Activated CD4-positive, alpha-beta T cell treated with anti-CD3 and anti-CD28 coated beads, Interleukin-2, amount 10 ng/mL, durations not matched to agents 7 days and 5 days (primary cell): ENCODE measurements at places on chromosomes 5 and 9. TPM values are rescaled to one million over a fixed set of nuclear protein-coding genes. Genes with fewer than 3 reads are reported as not detected.

The OMD gene
- total RNA-seq, result not detected

The LRRC19 gene
- total RNA-seq, result not detected

The CDC20B gene
- total RNA-seq, result 0.12 TPM

The TMEM174 gene
- not detected for total RNA-seq

The RNF44 gene
- 137 TPM for total RNA-seq

GRCh38 chr9:112050544-112051475, 124.3 kb downstream of the SUSD1 start:
- no peak for DNase-seq

GRCh38 chr5:142906863-142907671, 136.9 kb downstream of the ARHGAP26 start:
- no peak for DNase-seq

- peak; percentile 21 for DNase-seq
Measured at GRCh38 chr9:22050924-22051323, 41.8 kb upstream of the CDKN2B start.

GRCh38 chr9:5976674-5977397, 38.6 kb downstream of the RANBP6 start:
- DNase-seq, result no peak

GRCh38 chr5:172168311-172168710, 19.7 kb downstream of the STK10 start:
- DNase-seq, result no peak

GRCh38 chr5:161387121-161387520, 159.4 kb downstream of the GABRB2 start:
- DNase-seq, result no peak

DNA sequence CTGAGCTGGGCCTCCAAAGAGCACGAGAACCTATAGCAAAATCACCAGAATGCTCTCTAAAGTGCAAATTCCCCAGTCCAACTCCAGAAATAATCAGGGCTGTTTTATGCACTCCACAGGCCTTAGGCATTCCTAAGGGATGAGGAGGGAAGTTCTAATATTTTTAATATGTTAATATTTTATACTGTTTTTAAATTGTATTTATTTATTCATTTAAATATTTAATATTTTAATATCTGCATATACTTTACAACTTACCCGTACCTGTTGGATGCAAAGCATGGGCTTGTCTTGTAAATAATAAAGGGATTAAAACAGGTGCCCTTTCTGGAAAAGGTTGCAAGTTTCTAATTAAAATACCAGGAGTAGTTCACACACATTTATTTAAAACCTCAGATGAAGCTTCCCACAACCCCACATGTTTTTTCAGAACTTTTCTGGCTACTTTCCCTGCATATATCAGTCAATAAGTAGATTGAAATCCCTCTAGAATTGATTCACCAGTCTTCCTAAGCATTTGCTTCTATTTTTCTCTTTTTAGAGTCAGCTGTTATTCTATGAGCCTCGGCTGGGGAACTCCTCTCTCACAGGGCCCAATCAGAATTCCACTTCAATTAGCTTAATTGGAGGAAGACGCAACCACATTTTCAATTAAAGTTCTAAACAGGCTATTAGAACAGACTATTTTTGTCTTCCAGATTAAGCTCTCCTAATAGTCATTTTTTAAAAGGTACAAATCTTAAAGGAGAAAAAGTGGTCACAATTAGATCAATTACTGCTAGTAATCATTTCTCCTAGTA, 140.8 kb downstream of the CDH6 start:
- DNase-seq, result no peak

GRCh38 chr5:55290991-55291390, 16.5 kb downstream of the DHX29 start:
- no peak for DNase-seq

DNA sequence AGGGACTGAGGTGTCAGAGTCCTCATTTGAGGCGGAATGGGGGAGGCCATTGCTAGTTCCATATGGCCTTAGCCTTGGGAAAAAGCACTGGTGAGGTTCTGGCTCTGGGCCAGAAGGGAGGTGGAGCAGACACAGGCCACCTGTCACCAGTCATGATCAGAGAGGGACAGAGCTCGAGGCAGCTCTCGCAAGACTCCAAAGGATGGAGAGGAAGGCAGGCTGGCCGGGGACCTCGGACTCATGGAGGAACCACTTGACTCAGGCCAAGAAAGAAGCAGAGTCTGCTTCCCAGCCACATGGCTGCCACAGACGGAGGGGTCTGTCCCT, 29.2 kb upstream of the NSMF start:
- DNase-seq, result no peak

- no peak for DNase-seq
Measured at GRCh38 chr9:36120705-36121104, 15.8 kb upstream of the GLIPR2 start.

GRCh38 chr9:95870906-95871305, 4.6 kb upstream of the ERCC6L2 start:
- no peak for DNase-seq

- no peak for DNase-seq
Measured at GRCh38 chr9:99158629-99159028, 53.7 kb downstream of the TGFBR1 start.

- no peak for DNase-seq
Measured at GRCh38 chr9:8613346-8613825, 813.8 kb upstream of the DMAC1 start.

- no peak for DNase-seq
Measured at GRCh38 chr5:112308608-112309007, 110.5 kb downstream of the EPB41L4A start.

DNA sequence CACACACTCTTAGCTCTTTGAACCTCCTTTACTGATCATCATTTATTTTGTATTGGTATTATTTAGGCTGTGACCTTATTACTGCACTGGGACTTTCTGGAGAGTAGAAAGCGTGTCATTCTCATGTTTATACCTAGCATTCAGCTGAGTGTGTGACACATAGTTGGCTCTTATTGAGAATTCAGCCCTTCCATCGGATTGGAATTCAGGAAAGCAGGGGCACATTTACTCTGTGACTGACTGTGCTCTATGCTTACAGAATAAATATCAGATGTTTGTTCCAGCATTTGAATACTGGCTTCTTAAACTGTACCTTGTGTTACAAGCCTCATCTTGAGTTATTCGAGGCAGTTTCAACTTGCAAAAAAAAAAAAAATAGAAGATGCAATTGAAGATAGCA, 360.9 kb upstream of the DAP start:
- no peak for DNase-seq

DNA sequence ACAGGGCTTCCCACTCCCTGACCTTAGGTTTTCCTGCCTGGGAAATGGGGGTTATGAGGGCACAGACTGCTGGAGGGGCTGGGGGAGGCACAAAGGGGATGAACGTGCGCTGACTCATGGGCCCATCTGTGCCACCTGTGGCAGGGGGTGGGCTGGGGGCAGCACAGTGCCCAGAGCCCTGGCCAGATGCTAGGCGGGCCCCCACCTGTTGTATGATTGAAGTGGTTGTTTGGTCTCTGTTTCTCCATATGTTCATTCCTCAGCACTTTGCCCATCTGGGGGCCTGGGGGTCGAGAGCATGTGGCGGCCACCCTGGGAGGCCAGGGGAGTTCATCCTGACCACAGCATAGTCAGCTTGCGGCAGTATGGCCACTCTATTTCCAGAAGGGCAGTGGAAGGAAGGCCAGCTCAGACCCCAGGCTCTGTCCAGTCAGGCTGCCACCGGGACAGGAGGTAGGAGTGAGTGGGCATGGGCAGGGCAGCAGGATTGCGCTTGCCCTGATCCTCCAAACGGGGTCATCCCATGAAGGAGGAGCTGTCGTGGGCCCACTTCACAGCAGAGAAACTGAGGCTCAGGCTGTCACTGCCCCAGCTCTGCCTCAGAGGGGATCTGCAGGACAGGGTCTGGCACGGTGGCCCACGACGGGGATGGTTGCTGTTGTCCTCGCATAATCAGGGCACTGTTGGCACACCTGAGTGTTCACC, 841 bp upstream of the NINJ1 start:
- no peak for DNase-seq
